ENCODE measurements at places on chromosomes 12 and 14. TPM values are rescaled to one million over a fixed set of nuclear protein-coding genes. Genes with fewer than 3 reads are reported as not detected.

DNA sequence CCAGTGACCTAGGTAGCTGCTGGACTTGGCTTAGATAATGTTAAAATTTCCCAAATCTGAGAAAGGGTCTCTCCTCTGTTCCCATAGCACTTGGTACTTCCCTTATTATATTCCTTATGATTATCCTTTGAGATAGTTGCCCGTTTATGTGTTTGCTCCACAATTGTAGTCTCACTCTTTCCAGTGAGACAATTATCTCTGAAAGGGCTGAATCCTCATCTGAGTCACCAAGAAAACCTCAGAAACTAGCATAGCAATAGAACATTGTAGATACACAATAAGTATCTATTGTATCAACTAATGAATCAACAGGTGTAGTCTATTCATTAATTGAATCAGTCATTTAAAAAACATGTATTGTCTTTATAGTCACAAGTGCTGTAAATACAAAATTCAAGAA is 119.1 kb upstream of the FAR2 start:
- no peak for DNase-seq

The GLS2 gene
- total RNA-seq = 4.4 TPM

- DNase-seq = no peak
Observed at GRCh38 chr12:62438098-62438692, 28.4 kb upstream of the MON2 start.

DNA sequence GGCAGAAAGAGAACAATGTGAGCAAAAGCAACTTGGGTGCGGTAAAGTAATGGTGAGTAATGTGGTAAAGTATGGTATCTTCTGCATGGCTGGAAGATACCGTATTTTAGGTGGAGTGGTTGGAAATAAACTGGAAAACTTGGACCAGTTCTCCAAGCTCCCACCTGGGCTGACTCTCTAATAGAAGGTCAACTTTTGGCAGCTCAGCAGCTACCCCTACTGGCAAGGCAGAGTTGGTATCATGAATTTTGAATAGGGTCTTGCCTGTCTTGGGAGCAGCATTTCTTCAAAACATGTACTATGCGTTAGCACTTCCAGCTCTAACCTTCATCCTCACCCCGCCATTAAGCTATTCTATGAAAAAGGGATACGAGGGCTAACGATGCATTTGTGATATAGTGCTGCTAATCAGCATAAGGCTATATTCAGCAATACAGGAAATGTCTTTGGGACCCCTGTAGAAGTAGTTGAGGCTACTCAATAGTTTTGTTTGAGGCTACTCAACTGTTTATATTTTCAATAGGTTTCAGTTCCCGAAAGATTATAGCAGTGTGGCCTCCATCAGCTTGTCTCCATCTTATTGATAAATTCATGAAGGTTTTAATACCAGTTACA is 276.3 kb upstream of the FAR2 start:
- DNase-seq = no peak

DNA sequence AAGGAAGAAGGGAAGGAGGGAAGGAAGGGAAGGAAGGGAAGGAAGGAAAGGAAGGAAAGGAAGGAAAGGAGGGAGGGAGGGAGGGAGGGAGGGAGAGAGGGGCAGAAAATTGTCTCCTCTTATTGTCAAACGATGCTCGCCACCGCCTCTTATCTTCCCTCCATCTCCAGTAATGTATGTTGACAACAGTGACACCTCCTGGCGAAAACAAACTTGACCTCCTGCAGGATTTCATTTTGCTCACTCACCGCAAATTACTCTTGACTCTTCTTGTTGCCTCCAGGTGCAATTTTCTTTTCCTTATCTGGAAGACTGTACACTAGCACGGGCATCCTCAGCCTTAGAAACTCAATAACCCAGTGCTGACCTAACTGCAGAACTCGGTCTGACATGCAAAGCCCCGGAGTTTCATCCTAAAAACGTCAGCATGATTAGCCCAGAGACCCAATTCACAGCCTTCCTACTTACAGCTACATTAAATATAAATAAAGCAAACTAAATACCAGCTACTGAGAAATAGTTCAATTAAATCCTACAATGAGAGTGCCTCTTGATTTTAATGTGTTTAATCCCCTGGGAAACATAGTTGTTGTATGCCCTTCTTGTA is 512.4 kb upstream of the TMPO start:
- DNase-seq = no peak

DNA sequence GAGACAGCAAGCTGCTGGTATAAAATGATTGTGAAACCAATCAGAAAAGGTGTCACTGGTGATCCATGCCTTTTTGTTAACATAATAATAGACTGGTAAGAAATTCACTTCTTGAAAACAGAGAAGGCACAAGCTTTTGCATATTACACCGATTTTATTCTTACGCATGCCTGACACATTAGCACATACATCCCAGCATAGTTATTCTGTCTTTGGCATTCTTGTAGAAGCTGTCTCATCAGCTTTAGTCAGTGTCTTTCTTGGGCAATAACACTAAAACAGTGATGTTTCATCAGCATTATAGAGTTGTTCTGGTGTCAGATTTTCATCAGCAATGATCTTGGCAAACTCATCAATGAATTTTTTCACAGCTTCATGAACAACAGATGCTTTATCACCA is 283.4 kb upstream of the TMTC1 start:
- no peak for DNase-seq
